Urinary bladder (tissue), 4 donors: ENCODE measurements at places on chromosomes 16 and 17. TPM values are rescaled to one million over a fixed set of nuclear protein-coding genes. Genes with fewer than 3 reads are reported as not detected.
A peak's percentile ranks its signal among the peaks of the same experiment; 100 is the strongest.

The KRTAP2-1 gene
- polyA plus RNA-seq: not detected

GRCh38 chr17:78951967-78952551, 26.9 kb upstream of the TIMP2 start:
- DNase-seq: no peak

The DRG2 gene
- 35.9 TPM for polyA plus RNA-seq

The MILR1 gene
- polyA plus RNA-seq: 2.9 TPM

DNA sequence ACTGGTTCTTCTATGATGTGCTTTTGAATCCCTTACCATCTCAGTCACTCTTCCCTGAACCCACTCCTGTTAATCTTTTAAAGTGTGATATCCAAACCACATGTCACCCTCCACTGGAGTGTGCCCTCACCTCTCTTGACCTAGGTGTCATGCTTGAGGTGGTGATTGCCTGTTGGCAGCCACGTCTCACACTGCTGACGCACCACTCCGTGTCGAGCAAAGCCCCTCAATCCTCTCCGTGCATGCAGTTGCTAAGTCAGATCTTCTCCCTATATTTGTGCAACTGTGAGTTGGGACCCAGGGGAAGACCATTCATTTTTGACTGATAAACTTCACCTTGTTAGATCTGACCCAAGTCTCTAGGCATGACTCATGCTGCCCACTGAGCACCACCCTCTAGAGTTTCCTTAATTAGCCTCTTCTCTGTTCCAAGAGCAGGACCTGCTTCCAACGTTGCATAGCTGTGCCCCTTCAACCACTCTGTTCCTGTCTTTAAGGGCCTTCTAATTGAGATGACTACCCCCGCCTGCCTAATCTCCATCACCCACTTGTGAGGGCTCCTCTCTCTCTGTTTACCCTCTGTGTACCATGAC, 2.7 kb downstream of the MYH13 start:
- DNase-seq: no peak

The DNAI2 gene
- polyA plus RNA-seq: 0.05 TPM

DNA sequence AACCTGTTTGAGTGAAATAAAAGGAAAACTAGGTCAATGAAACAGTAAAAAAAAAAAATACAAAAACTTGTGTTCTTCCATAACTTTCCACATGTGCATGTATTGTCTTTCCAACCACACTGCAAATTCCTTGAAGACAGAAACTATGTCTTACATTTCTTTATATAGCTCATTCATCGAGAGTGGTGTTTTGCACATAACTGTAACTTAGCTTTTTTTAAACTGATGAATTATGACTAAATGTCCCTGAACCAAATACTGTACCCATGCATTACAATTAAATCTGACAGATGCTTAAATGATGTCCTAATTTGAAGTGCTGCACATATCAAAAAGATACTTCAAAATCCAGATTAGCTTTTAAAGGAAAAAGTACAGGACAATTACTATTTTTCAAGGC, 50.1 kb downstream of the BRIP1 start:
- DNase-seq: no peak

GRCh38 chr16:3754772-3755171, 37.4 kb upstream of the TRAP1 start:
- DNase-seq: no peak

DNA sequence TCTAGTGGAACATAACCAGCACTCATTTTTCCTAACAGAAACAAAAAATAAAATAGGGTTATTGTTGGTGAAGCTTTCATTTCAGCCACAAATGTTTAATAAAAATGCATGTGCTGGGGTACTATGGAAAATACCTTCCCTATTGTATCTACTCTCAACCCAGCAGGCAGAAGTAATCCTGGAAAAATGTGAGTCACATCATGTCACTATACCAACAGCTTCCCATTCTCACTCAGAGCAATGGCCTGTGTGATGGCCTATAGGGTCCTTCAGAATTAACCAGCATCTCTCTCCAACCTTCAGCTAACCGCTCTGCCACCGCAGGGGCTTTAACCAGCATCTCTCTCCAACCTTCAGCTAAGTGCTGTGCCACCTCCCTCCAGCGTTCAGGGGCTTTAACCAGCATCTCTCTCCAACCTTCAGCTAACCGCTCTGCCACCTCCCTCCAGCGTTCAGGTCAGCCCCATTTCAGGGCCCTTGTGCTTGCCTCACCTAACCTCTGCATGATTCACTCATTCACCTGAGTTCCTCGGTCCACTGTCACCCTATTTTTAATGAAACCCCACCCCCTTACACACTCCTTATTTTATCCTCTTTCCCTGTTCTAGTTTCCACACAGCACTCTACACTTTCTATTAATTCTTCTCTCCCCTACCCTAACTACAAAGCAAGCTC, 34.0 kb downstream of the UBE2G1 start:
- DNase-seq: no peak

DNA sequence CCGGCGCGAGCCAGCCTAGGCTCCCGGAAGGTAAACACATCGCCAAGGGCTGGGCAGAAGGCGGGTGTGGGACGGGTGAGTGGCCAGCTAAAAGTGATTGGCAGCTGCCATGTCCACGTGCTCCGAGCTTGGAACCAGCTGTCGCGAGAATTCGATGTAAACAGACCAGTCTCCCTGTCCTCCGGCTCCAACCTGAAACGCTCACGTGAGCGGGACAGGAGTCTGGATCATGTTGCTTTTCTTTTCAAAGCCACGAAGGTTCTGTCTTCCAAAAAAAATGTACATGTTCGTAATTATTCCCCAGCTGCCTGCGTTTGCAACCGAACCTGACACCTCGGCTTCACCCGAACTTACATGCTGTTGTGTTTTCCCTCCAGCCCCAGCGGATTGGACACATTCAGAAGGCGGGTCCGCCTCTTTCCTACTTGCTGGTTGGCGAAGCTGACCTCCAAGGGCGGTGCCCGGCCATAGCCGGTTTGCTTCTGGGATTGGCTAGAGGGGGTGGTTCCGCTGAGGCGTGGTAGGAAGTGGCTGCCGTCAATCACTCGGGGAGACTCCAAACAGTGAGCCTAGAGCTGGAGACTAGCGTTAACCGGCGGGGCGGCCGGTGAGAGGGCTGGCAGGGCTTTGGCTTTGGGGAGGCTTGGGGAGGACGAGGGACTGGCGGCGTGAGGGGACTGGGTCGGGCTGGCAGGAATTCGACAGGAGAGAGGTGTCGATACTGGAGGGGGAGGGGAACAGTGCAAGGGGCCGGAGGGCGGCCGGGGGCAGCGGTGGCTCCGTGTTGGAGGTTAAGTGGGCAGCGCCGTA, at the start of gene BCAS3:
TSS of gene BCAS3 (plus strand) at position 544 of the 810 bp plus-strand sequence.
- DNase-seq: peak; percentile 98

GRCh38 chr16:2950773-2951172, 13.3 kb upstream of the KREMEN2 start:
- DNase-seq: no peak

- DNase-seq: no peak
Observed at GRCh38 chr17:17001874-17002520, 30.1 kb upstream of the TNFRSF13B start.

- no peak for DNase-seq
Observed at GRCh38 chr16:14423344-14423743, 206.7 kb downstream of the PARN start.

DNA sequence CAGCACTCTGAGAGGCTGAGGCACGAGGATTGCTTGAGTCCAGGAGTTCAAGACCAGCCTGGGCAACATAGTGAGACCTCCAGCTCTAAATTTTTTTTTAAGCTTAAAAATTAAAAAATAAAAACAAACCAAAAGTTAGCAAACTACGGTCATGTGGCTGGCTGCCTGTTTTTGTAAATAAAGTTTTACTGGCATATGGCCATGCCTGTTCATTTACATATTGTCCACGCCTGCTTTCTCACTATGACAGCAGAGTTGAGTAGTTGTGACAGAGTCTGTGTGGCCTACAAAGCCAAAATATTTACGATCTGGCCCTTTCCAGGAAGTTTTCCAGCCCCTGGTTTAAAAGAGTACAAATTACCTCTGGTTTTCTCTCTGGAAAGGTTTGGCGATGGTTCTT, 3.3 kb downstream of the SLX4 start:
- no peak for DNase-seq

GRCh38 chr17:47840001-47840741, 902 bp downstream of the SCRN2 start:
- no peak for DNase-seq

The CX3CL1 gene
- polyA plus RNA-seq: 56.5 TPM

The OR4D1 gene
- polyA plus RNA-seq: not detected

DNA sequence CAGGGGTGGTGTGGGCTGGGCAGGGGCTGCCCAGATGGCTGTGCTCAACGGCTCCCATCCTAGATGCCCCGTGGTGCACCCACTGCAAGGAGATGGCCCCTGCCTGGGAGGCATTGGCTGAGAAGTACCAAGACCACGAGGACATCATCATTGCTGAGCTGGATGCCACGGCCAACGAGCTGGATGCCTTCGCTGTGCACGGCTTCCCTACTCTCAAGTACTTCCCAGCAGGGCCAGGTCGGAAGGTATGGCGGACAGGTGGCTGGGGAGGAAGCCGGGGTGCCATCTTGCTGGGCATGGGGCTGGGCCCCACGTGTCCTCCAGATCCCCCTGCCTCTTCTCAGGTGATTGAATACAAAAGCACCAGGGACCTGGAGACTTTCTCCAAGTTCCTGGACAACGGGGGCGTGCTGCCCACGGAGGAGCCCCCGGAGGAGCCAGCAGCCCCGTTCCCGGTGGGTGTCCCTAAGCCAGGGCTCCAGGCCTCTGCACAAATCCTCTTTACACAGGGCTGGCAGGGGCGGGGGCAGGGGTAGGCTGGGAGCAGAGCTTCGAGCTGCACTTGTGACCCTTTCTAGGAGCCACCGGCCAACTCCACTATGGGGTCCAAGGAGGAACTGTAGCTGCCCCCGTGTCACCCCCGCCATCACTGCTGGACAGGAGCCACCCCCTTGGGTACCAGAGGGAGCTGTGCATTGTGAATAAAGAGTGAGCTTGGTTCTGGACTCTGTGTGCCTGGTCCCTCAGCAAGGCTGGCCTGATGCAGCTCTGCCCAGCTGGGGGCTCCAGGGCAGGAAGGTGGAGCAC, 3.7 kb downstream of the PDIA2 start:
- no peak for DNase-seq

The CCL5 gene
- polyA plus RNA-seq: 4.8 TPM

DNA sequence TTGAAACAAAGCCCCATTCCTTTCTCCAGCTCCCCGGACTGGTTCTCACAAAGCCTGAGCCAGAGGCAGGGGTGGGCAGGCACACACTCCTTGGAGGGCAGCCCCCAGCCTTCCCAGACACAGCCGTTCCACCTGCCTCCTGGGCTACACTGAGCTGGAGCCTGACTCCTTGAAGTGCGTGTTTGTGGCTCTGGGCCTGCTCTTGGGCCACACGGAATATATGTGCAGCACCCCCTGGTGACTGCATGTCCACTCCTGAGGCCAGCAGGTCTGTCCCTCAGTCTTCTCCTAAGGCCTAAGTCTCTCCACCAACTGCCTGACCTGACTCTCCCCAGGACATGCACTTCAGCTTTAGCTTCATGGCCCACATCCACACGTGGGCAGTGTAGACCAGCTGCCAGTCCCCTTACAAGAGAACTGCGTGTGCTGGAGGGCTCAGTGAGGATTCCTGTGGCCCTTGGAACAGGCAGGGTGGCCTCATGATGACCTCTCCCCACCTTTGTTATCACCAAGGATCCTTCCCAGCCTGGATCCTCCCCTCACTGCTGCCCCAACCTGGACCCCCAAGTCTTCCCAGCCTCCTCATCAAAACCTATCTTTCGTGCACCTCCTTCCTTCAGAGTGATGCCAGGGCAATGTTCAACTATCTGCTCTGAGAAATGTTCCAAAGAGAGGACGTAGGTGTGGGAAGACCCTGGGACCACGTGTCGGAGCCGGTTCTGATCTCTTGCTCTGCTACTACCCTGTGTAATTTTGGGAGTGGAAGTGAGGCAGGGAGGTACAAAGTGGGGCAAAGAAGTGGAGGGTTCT, 12.4 kb upstream of the SLC6A2 start:
- no peak for DNase-seq

GRCh38 chr17:10648956-10649355, 8.2 kb downstream of the MYH3 start:
- DNase-seq: no peak

DNA sequence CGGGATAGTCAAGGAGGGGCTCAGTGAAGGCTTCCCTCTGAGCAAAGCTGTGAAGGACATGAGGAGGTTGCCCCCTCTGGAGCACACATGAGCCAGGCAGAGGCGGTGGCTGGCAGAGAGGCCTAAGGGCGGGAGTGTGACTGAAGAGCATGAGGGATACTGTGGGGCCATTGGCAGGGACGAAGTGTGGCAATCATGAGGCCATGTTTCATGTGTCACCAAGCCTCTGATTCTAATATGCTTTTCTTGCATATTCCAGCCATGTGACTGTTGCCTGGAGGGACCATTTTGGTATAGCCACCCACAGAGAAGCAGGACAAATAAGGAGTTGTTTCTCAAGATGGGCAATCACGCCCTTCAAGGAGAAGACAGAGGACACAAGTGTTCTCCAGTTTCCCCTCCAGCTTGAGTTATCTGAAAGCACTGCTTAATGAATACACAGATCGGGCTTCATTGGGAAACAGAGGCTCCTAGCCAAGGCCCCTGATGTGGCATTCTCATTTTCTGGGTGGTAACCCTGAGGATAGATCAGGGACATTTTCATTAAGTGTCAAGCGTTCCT, 68.0 kb downstream of the AKAP1 start:
- no peak for DNase-seq

- DNase-seq: no peak
Observed at GRCh38 chr16:23679274-23679985, 741 bp downstream of the PLK1 start.

- no peak for DNase-seq
Observed at GRCh38 chr16:30000735-30001631, 4.9 kb downstream of the INO80E start.
